Fibroblast of upper back skin (primary cell): ENCODE measurements at places on chromosomes 1 and 21.
A peak's percentile ranks its signal among the peaks of the same experiment; 100 is the strongest.

DNA sequence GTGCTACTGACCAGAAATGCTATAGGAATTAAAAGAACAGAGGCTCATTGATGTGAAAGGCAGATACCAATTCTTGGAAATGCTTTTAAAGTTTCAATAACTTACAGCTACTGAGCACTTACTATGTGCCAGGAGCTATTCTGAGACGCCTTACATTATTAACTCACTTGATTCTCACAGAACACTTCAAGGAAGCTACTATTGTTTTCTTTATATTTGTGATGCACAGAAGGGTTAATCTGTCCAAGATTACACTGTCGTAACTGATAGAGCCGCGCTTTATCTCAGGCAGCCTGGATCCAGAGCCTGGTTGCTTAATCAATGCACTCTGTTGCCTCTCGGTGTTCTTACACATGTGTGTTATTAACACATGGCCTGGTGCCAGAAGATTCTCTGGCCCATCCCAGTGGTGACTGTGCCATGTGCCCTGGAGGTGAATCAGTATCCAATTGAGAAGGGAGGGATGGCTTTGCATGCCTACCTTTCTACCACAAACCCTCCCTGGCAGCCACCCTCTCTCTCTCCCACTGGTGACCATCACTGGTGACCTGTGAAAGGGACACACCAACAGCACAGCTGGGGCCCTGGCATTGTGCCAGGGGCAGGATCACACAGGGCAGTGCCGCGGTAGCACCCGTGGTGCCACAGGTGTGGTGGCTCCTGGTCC is 8.8 kb downstream of the FMO1 start:
- peak; percentile 72 for DNase-seq

GRCh38 chr1:47797575-47797974 is 199.6 kb downstream of the TRABD2B start:
- peak; percentile 11 for DNase-seq

- DNase-seq: no peak
Observed at GRCh38 chr21:21632926-21633325, 634.7 kb downstream of the NCAM2 start.

DNA sequence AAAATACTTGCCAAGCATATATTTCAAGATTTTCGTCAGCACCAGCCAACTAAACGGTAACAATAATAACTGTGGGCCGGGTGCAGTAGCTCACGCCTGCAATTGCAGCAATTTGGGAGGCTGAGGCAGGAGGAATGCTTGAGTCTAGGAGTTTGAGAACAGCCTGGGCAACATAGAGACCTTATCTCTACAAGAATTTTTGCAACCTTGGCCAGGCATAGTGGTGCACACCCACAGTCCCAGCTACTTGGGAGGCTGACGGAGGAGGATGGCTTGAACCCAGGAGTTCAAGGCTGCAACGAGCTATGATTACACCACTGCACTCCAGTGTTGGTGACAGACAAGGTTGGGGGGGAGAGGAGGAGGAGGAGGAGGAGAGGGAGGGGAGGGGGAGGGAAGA is 145.0 kb upstream of the TIAM1 start:
- DNase-seq: no peak

DNA sequence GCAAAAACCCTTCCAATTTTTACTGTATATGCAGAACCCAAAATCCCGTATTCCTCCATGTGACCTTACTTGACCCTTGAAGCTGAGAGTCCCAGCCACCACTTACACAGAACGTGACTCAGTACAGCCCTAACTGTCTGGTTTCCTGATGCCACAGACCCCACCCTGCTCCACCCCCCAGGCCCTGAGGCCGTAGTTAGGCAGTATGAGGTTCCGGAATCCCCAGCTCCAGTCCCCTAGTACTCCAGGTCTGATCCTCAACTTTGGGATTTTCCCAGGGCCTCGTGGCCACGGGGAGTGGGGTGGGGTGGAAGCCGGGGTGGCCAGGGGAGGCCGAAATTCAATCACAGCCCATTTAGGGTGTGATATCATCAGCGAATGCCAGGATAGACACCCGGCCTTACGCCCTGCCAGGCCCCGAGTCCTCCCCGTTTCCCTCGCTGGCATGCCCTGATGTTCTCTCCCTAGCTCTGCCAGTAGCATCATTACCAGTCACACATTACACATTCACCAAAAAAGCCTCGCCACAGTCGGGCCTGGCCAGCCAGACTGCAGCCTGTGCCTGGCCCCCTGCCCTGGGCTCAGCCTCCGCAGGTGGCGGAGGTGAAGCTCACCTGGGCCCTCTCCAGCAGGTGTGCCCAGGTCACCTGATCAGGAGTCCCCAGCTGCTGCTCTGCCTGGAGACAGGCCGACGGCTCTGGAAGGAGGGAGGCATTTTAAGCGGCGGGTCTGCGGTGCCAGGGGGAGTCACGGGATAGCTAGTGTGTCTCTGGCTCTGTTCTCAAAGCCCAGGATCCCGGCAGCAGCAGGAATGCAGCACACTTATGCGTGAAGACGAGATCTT is 70.8 kb downstream of the SCCPDH start:
- DNase-seq: peak; percentile 13

DNA sequence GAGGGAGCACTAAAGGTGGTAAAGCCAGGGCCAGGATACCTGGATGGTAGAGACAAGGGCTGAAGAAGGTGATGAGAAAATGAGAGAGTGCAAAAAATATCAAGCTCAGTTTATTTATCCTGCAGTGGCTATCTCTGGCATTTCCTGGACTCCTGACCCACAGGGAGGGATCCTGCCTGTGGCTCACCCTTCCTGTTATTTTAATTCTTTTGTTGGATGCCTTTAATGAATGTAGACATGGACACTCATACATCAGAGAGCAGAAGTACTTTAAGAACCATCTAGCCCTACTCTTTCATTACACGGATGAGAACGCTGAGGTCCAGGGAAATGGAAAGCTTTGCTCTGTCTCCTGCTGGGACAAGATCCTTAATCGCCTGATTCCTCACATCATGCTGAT is 20.6 kb downstream of the JUN start:
- peak; percentile 71 for DNase-seq

DNA sequence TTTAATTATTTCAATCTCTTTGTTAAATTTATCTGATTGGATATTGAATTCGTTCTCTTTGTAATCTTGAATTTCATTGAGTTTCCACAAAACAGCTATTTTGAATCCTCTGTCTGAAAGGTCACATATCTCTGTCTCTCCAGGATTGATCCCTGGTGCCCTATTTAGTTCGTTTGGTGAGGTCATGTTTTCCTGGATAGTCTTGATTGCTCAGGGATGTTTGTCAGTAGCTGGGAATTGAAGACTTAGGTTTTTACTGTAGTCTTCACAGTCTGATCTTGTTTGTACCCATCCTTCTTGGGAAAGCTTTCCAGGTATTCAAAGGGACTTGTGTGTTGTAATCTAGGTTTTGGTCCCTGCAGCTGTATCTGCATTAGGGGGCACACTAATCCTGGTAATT is 6.8 kb upstream of the MTARC2 start:
- no peak for DNase-seq

DNA sequence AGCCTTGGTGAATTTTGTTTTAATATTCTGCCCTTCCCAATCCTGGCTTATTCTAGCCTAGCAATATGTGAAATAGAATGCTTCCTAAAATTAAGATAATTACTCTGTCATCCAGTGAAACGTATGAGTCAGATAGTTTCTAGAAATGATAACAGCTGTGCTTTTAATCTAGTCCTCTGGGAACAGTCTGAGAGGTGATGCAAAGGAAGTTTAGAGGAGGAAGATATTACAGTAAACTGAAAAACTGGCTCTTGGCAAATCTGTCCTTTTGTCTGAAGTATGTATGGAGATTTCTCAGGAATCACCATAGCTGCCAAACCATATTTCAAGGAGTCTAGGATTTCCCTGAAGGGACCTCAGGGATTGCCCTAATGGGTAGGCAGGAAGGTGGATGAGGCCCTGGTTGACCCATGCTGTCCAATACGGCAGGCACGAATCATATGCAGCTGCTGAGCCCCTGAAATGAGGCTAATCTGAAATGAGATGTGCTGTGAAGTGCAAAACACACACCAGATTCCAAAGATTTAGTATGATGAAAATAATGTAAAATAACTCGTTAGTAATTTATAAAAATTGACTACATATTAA is 70.8 kb upstream of the LBR start:
- DNase-seq: peak; percentile 65

- DNase-seq: no peak
Observed at GRCh38 chr1:228234921-228235320, 27.1 kb downstream of the OBSCN start.

GRCh38 chr1:78052685-78053405 is 7.1 kb downstream of the GIPC2 start:
- no peak for DNase-seq

DNA sequence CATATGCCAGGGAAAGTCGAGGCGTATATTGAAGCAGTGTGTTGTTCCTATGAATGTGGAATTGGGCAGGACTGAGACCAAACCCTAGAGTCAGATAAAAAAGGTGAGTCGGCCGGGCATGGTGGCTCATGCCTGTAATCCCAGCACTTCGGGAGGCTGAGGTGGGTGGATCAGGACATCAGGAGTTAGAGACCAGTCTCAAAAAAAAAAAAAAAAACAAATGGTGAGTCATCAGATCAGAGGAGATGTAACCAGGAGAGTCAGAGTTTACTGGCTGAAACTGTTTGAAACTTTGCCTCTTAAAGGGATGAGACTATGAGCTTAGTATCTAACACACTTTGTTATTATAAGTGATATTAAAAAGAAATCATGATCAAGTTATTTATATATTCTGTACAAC is 26.4 kb upstream of the SYCP1 start:
- no peak for DNase-seq

GRCh38 chr1:174965362-174966007 is 34.3 kb upstream of the CACYBP start:
- DNase-seq: no peak

GRCh38 chr1:33667386-33668282 is 195.2 kb downstream of the ZSCAN20 start:
- DNase-seq: peak; percentile 24

- DNase-seq: peak; percentile 60
Observed at GRCh38 chr1:12034381-12034801, 15.1 kb downstream of the MIIP start.

GRCh38 chr21:28539623-28539988 is 453.1 kb downstream of the LTN1 start:
- DNase-seq: no peak

DNA sequence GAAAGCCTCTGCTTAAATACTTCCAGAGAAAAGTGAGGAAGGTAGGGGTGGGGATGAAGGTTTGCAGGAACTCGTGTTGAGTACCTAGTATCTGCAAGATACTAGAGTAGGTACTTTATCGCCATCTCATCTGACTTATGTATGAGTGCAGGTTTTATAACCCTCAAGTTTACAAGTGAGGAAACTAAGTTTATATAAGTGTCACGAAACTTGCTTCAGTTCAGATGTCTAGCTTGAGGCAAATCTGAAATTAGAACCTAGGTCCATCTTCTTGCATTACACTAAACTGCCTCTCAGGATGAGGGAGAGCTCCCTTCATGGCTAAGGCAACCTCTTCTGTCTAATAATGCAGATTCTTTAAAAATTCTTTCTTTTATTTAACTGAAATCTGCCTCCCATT is 43.5 kb downstream of the NFIA start:
- no peak for DNase-seq

GRCh38 chr1:179087665-179088064 is 5.8 kb downstream of the TOR3A start:
- peak; percentile 14 for DNase-seq

DNA sequence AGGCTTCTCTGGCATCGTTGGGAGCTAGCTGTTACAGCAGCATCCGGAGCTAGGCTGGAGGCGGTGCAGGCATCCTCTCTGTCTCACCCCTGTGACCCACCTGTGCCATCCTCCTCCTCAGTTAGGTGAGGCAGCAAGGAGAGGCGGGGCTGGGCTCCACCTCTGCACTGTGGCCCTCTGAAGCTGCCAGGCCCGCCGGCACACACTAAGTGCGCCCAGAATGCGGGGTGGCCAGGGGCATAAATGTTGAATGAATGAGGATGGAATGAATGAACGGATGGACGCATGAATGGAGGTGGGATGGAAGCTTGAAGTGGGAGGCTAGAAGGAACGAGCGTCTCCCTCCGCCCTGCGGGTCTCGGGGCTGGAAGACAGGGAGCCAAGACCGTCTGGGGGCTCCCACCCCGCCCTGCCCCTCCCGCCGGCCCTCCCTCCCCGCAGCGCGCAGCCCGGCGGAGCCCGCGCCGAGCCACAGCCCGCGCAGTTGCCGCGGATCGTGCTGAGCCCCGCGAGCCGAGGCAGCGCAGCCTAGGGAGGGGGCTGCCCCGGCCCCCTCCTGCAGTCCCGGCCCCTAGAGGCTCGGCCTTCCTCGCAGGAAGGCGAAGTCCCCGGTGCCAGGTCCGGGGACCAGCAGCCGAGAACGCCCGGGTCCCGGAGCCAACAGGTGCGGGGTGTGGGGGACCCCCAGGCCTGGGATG is at the start of gene HCRTR1:
Gene HCRTR1, plus strand, starts transcription at position 472 of the 698 bp plus-strand sequence. CDS start 1,504 bp downstream, outside the sequence.
- DNase-seq: no peak

GRCh38 chr1:25875154-25875855 is at the start of gene PAQR7:
TSS of gene PAQR7 (minus strand) at chr1:25875708. CDS start at chr1:25863839, 11,869 bp downstream.
- peak; percentile 81 for DNase-seq

DNA sequence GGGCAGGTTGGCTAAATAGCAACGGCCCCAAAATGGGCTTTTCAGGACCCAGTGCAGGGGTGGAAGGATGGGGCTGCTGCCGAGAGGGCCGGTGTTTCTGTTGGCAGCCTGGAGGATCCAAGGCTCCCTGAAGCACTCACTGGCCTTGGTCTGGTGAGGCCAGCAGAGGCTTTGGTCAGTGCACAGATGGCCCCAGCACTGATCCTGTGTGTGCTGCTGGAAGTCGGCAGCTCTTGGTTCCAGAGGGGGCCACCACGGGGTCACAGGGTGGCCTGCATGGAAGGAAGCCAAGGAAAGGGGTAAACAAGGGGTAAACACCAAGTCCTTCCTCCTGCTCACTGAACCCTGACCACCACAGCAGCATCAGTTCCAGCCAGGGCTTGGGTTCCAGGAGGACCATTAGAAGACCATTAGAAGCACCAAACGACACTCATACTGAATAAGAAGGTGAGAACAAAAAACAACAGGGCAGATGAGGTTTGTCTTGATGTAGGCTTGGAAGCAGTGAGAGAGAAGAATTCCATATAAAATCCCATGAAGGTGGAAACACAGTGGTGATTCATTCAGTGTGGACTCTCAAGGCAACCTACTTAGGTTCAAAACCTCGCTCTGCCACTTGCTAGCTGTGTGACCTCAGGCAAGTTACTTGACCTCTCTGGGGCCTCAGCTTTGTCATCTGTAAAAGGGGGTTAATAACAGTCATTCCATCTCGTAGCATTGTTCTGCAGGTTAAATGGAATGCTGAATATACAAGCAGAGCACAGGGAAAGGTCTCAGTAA is 184.5 kb downstream of the RUNX1 start:
- DNase-seq: no peak

- no peak for DNase-seq
Observed at GRCh38 chr21:16488042-16488441, 758.3 kb downstream of the USP25 start.

- no peak for DNase-seq
Observed at GRCh38 chr1:108082738-108083562, 117.2 kb downstream of the SLC25A24 start.
